ENCODE measurements at places on chromosomes 1 and 21.

- no peak for DNase-seq
These were observed 362.6 kb downstream of the MATN1 start for GRCh38 chr1:30360753-30361152.

DNA sequence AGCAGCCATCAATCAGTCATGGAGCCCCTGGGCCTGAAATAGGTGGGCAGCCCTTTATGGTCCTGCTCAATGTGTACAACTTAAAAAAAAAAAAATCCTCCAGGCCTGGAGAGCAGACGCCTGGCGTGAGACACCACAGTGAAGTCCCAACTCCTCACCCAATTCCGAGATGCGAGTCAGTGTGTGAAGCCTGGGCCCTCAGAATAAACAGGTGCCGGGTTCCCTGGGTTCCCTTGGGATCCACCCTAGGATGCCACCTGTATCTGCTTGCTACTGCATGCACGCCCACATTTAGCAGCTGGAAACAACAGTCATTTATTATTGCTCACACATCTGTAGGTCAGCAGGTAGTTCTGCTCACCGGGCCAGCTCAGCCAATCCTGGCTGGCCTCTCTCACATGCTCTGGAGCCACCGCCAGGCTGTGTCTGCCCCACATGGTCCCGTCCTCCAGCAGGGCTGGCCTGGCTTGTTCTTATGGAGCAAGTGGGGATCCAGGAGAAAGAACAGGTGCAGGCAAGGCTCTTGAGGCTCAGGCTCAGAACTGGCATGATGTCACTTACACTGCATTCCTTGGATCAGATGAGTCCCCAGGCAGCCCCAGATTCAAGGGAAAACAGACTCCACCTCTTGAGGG lies 172.7 kb downstream of the NPHP4 start:
- no peak for DNase-seq

GRCh38 chr1:62794053-62794452 lies 10.1 kb downstream of the ATG4C start:
- DNase-seq = no peak

- no peak for DNase-seq
These were observed 34.6 kb downstream of the TMEM51 start for GRCh38 chr1:15188130-15188524.

- DNase-seq = no peak
These were observed 18.7 kb upstream of the PLA2G5 start for GRCh38 chr1:20051218-20051829.

DNA sequence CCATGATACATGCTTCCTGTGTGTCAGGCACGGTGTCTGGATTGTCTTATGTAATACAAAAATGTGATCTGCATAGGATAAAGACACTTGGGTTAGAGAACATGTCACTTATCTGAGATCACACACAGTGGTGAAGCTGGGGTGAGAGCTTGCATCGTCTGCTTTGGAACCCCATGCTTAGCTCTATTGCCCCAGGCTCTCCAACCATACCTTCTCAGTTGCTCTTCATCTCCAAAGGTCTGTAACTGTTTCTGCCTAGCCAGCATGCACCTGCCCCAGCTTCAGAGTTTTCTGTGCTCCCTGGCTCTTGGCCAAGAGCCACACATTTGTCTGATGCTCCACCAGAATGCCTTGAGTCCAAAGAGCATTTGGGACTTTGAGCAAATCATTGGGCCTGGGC lies 93.9 kb upstream of the COG2 start:
- DNase-seq = no peak

All from stimulated activated CD8-positive, alpha-beta memory T cell treated with anti-CD3 and anti-CD28 coated beads, Interleukin-2, amount 100 ng/mL, for 1 hour (primary cell).